ENCODE measurements at places on chromosomes 3 and 15.

GRCh38 chr3:131151-131888 lies 65.2 kb upstream of the CHL1 start:
- DNase-seq, result no peak

DNA sequence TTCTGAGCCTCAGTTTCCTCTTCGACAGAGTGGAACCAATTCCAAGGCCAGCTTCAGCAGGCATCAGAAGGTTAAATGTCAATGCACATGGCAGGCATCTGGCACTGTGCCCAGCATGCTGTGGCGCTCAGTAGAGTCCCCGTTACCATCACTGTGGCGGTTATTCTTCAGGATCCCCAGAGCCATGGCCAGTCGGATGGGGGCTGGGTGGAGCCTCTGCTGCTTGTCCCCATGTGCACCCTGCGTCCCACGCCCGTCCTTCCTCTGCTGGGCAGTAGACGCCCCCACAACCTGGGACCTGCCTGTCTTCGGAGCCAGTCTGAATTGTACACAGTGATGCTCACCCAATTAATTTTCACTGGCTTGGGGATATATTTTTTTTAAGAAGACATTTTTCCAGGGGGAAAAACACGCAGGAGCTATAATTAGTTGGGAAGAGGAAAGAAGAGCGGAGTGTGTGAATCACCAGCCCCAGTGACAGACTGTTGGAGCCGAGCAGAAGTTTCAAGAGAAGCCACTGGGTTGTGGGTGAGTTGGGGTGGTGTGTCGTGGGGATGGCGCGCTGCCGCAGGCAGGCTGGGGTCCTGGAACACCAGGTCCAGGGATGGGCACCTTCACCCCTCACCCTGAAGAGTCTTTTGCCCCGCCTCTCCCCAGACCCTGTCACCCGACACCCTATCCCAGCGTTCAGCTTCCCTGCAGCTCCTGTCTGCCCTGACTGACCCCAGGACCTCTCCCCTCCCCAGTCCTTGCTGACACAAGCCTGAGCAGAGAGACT lies 26.8 kb upstream of the RPL29 start:
- no peak for DNase-seq

- peak; percentile 63 for DNase-seq
Observed at GRCh38 chr15:45429941-45430792, 51.8 kb upstream of the GATM start.

DNA sequence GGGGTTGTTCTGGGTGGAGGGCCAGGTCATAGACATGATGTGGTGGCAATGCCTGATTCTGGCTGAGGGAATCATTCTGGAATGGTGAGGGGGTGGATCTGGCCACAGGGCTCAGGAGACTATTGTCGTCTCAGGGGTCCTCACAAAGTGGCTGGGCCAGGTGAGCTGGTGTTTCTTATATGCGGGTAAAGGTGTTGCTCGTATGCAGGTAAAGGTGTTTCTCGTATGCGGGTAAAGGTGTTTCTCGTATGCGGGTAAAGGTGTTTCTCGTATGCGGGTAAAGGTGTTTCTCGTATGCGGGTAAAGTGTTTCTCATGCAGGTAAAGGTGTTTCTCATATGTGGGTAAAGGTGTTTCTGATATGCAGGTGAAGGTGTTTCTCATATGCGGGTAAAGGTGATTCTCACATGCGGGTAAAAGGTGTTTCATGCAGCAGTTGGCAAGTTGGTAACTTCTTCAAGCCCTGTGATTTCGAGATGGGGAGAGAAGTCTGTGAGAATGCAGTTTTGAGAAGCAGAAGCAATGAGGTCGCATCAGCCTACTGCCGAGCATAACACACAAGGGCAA lies 10.5 kb upstream of the MUC4 start:
- DNase-seq, result no peak

DNA sequence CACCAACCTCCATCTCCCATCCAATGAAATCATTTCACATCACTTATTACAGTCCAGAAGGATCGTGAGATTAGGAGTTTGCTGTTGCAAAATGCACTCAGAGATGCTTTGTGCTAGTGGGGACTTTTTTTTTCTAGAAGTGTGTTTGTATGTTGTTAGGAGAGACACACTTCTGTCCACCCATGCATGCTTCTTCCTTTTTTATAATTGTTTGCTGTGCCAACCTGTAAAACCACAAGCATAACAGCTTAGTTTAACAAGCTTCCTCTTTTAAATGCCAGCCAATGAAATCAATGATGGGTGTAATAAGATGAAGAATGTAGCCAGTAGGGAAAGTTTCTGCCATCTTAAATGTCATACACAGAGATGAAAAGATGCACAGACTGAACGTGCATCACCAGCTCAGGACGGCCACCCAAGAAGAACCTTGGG lies 305.6 kb upstream of the STT3B start:
- no peak for DNase-seq

DNA sequence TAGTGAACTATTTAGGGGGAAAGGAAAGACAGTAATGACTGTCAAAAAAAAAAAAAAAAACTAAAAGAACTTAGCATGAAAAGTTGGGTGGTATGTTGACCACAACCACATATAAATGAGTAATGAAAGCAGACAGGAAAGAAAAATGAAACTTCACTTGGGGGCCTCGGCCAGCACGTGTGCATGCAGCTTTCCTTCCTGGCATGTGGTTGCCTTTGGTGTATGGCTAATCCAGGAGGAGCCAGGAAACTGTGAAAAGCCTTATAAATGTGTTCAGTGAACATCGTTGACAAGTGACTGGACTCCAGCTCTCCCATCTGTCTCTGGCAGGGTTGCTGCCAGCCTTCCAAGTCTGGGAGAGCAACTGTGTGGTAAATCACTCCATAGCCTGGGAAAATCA lies 195.1 kb downstream of the DTWD1 start:
- DNase-seq, result no peak

- no peak for DNase-seq
Observed at GRCh38 chr15:70596354-70597055, 166.9 kb downstream of the UACA start.

- no peak for DNase-seq
Observed at GRCh38 chr3:7290077-7290825, 429.3 kb downstream of the GRM7 start.

DNA sequence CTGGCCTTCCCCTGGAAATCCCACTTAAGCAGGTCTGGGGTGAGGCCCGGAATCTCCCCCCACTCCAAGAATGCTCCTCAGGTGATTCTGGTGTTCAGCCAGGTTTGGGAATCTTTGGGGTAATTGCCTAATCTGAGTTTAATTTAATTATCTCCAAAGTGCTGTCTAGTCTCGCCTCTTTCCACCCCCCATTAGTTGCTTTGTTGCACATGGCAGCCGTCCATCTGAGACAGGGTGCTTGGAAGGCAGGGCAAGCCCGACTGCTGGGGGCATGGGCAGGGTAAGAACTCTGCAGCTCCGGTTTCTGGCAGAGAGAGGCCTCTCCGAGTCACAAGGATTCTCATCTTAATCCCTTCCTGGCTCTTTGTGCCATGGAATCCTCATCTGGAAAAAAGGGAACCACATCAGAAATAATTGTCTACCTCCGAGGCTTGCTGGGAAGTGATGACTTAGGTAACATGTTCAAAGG lies 15.0 kb downstream of the IL17RD start:
- DNase-seq, result no peak

DNA sequence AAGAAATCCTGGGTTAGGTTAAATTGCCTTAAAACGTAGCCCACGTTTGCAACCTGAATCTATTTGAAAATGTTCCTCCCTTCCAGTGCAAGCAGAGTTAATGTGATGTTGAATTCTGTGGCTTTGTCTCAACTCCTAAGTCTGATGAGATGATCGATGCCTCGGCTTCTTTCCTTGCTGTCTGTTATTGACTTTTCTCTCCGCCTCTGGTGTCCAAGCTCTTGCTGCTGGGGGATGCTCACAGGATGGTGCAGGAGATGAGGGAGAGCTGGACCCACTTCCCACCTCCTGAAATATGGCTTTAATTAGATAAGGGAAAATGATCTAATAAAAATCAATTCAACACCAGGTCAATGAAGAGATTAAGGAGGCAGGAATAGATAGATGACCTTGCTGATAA lies 407.9 kb upstream of the RGMA start:
- DNase-seq, result no peak

- no peak for DNase-seq
Observed at GRCh38 chr3:129503471-129504291, 24.8 kb upstream of the RHO start.

DNA sequence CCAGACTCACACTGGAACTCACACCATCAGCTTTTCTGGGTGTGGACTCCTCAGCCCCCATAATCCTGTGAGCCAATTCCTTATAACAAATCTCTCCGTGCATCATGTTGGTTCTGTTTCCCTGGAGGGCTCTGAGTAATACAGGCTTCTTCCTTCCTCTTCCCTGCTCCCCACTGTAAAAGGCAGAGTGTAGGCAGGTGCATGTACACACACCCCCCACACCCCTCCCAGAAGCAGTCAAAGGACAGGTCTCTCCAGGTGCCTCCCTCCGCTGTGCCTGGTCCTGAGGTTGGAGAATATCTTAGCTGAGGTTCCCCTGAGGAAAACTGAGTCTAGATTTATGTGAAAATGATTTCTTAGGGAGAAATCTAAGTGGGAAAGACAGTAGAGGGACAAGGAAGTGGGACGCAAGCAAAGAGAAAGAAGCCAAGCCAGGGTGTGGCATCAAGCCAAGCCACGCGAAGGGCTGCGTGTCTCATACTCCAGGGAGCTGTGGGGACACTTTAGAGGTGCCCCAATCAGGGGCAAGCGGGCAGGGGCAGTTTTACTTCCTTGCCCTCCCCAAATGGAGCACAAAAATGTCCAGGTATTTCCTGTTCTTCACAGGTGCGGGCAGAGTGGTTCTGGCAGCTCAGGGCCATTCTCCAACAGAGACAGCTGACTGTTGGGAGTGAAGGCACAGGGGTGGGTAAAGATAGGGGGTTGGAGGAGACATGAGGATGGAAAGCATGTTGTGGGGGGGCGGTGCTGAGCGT lies 86.6 kb downstream of the HMG20A start:
- no peak for DNase-seq

GRCh38 chr3:127808197-127808596 lies 14.1 kb downstream of the MGLL start:
- DNase-seq, result no peak

DNA sequence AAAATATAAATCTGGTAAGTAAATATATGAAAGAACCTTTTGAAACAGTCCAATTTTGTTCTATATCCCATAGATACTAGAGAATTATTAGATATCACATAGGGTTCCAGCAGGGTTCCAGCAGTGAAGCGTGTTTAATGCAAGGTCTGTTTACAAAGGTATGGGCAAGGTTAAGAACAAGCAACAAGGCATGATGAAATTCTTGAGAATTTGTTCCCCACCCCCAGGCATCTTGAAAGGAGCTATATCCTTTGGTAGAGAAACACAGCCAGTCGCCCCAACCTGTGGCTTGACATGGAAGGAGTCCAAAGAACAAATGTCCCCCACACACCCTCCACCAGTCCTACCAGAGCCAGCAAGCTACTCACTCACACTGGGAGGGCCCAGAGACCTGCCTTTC lies 18.6 kb upstream of the FNDC3B start:
- no peak for DNase-seq

- DNase-seq, result no peak
Observed at GRCh38 chr3:171644681-171645080, 165.6 kb downstream of the PLD1 start.

GRCh38 chr3:48885753-48886152 lies 12.9 kb downstream of the SLC25A20 start:
- DNase-seq, result no peak

GRCh38 chr3:23807424-23808015 lies 1.8 kb downstream of the UBE2E1 start:
- DNase-seq, result no peak

DNA sequence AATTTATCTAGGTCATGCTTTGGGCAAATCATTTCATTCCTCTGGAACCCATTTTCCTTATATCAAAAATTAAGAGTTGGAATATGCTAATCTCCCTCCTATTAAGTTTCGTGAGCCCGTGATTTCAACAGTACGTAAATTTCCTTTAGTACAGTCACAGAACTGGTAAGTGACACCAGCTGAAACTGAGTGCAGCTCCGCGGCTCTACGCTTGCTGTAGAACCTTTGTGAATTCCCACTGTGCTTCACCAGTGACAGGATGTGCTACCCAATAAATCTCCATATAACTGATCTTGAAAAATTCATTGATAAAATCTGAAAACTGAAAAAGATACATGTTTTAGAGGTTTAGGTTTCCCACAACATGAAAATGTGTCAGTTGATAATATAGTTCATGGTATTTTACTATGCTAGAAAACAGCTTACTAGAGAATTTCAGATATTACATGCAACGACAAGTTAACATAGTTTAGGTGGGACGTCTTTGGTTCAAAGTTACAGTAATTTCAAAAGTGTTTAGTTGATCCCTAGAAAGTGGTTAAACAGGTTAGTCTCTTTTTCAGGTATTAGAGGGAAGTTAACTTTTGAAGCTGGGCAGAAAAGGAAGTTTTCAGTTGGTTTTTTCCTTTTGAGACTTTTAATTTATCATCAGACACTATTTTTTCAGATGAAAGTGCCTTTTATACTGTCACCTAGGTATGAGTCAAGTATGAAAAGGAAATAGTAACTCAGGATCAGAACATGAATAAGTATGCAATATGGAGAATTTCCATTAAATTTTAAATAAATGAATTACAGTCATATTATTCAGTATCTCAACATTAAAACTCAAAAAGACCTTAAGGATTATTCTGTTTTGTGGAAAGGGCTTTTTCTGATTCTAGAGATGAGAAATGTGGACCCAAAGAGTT lies 57.0 kb downstream of the PPARG start:
- DNase-seq, result no peak

DNA sequence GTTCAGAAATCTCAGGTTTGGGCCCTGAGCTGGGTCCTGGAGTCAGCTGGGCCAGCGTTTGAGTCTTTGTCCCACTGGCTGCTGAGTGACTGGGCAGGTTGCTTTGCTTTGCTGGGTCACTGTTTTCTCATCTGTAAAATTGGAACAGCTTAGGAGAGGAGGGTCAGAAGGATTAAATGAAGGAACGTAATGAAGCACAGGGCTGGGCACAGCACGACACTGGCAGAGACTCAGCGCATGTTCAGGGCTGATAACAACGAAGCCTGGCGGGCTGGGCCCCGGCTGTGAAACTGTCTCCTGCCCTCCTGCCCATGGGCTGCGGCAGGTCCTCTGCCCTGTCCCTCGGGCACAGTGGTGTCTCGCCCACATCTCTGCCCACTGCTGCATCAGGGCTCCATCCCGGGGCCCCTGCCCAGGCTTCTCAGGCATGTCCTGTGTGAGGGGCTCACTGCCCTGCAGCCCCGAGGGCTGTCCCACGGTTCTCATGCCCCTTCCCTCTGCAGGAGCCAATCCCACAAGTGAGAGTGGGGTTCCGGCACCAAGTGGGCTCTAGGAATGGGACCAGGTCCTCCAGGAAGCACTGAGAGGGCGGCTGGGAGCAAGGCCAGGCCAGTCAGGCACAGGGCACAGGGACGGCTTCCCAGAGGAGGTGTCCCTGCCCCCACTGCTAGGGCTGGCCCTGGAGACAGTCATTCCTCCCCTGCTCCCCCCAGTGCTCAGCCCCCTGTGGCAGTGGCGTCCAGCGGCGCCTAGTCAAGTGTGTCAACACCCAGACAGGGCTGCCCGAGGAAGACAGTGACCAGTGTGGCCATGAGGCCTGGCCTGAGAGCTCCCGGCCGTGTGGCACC lies 88.0 kb downstream of the TBC1D2B start:
- DNase-seq, result no peak

Data from stimulated activated CD4-positive, alpha-beta T cell treated with anti-CD3 and anti-CD28 coated beads, Interleukin-1b, Interleukin-23, amount 100 ng/mL, for 1 hour (primary cell).